ENCODE measurements at places on chromosomes 7 and 10.

GRCh38 chr7:88866265-88866863 lies 70.8 kb upstream of the TEX47 start:
- DNase-seq, result no peak

- no peak for DNase-seq
Measured at GRCh38 chr7:51069411-51070083, 247.1 kb downstream of the COBL start.

DNA sequence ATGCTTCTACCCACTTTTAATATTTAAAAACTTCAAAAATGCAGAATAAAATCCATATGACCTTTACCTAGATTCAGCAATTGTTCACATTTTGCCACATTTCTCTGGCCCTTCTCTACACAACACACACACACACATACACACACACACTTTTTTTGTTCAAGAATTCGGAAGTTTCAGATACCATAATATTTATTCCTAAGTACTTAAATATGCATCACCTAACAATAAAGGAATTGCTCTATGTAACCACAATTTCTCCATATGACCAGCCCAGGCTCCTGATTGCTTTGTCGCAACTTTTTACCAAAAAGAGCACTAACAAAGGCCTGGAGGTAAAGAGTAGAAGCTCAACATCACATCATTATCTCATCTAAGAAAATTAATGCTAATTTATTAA lies 106.6 kb downstream of the FAS start:
- DNase-seq, result no peak

- DNase-seq, result no peak
Measured at GRCh38 chr7:148135116-148135515, 455.4 kb upstream of the C7orf33 start.

GRCh38 chr7:78677391-78677790 lies 776.1 kb downstream of the MAGI2 start:
- no peak for DNase-seq

DNA sequence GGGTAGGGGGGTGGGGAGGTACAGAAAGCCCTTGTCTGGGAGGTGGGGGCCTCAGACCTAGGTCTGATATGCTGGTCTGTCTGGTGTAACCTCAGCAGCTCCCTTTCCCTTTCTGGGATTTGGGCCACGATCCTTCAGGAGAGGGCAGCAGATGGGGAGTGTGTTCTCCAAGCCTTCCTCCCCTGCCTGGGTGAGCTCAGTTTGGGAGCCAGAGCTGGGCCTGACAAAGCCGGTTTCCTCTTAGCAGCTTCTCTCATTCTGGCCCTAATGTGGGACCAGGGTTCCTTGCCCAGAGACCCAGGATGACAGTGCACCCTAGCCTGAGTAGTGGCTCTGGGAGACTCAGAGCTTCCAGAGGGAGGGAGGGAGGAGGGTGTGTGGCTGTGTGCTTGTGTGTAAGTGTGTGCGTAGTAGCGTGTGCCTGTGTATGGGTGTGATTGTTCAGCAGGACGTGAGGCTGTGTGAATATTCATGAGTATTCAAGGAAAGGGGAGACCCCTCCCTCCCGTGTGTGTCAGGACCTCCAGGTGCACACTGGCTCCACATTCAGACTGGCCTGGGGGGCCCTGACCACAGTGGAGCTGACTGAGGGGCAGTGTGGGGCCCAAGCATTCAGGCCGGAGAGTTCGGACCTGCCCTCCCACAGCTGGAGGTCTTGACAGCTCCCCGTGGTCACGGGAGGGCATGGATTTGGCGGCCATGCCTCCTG lies 96.5 kb downstream of the ZMIZ1 start:
- DNase-seq, result no peak

GRCh38 chr7:121097577-121097976 lies 109.1 kb downstream of the CPED1 start:
- no peak for DNase-seq

DNA sequence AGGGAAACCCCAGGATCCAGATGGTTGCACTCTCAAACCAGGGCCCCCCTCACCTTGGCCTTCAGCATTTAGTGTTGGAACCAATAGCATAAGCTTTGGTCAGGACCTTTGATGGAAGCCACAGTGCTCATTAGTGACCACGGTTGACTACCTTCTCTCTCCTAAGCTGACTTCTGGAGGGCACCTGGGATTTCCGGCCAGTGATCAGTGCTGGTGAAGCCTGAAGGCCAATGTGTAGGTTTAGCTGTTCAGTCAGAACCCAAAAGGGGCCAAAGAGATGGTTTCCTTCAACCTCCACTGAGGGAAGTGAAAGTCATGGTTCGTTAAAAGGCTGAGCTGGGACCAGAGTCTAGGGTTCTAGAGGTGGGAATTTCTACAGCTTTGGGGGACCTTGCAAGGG lies 46.4 kb downstream of the TCF7L2 start:
- no peak for DNase-seq

GRCh38 chr10:89030791-89031190 lies 40.2 kb downstream of the FAS start:
- no peak for DNase-seq

DNA sequence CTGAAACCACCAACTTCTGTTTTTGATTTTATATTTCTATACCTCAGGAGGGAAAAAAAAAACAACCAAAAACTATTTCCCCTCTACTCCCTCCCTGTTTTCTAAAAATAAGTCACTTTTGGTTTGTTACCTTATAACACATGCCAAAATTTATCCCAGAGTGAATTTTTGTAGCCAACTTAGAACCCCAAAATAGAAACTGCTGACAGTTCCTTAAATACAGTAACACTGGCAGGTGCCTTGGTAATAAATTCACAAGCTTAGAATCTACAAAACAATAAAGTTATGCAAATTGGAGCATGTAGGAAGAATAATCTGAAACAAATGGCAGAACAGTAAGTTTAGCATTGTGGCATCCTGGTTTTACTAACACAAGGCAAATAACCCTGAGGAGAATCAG lies 165.0 kb upstream of the HDAC9 start:
- no peak for DNase-seq

- DNase-seq, result no peak
Measured at GRCh38 chr7:105098863-105099515, 85.0 kb downstream of the KMT2E start.

GRCh38 chr7:91494450-91494849 lies 230.2 kb downstream of the FZD1 start:
- no peak for DNase-seq

- no peak for DNase-seq
Measured at GRCh38 chr10:99654390-99655175, 4.7 kb upstream of the ENTPD7 start.

DNA sequence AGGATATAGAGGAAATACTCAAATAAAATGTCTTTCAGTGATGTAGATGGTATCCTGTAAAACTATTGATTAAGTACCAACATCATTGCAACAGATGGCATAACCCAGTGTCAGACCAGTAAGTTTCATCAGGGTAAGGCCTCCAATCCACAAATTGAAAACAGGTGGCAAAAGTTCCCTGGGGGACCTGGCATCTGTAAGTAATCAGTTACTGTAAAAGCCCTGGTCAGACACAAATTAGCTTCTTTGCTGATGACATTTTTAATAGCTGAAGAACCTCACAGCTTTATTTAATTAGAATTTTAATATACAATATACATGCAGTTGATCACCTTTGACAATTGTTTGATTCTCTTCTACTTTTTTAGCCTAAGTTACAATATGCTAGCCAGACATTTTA lies 152.5 kb downstream of the PLXDC2 start:
- no peak for DNase-seq
